ENCODE measurements at places on chromosomes 3 and 15. TPM values are rescaled to one million over a fixed set of nuclear protein-coding genes. Genes with fewer than 3 reads are reported as not detected.

GRCh38 chr15:75076277-75076676, 52.9 kb downstream of the PPCDC start:
- no peak for DNase-seq

GRCh38 chr3:105656651-105657504, 211.9 kb downstream of the CBLB start:
- no peak for DNase-seq

GRCh38 chr3:141074529-141074928, 23.4 kb downstream of the SPSB4 start:
- no peak for DNase-seq

DNA sequence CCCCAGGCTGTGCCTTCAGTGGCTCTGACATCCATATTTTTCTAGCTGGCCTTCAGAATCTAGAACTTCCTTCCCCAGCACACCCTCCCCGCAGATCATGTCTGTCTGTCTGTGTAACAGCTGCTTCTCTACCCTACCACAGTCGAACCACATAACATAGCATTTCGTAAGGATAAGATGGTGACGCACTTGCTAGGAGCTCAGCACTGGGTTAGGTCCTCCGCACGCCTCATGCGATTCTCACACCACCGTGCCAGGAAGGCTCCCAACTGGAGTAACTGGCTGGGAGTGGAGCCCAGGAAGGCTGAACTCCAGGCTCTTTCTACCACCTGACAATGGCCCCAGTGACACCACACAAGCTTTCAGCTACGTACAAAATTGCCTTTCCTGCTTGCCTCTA, 168.6 kb downstream of the STT3B start:
- DNase-seq = no peak

GRCh38 chr3:99475229-99475628, 163.2 kb upstream of the COL8A1 start:
- no peak for DNase-seq

DNA sequence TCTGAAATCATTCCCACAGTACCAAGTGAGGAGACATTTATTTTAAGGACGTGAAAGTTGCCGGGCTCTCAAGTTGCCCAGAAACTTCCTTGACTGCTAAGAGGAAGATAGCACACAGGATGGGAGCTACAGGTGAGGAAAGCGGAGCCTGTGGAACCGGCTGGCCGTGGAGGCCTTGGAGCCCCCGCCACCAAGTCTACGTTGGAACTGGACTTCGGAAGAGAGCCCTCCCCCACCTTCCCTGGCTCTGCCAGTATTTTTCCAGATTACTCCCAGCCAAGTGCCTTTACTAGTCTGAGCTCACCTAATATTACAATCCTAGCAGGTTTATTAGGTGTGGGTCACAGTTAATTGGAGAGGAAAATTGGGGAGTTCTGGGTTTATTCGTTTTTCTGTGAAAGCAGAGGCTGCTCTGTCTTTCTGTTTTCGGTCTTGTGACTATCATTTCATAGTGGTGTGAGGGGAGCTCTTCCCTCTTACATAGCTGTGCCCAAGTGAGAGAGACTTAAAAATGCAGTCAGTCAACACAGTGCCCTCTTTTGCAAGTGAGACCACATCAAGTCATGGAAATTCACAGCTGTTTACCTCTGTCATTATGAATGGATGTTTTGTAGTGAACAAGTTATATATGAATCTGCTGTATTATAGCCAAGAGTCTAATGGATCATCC, 6.8 kb downstream of the BOC start:
- DNase-seq = no peak

- no peak for DNase-seq
Measured at GRCh38 chr3:185009650-185010049, 143.2 kb downstream of the C3orf70 start.

DNA sequence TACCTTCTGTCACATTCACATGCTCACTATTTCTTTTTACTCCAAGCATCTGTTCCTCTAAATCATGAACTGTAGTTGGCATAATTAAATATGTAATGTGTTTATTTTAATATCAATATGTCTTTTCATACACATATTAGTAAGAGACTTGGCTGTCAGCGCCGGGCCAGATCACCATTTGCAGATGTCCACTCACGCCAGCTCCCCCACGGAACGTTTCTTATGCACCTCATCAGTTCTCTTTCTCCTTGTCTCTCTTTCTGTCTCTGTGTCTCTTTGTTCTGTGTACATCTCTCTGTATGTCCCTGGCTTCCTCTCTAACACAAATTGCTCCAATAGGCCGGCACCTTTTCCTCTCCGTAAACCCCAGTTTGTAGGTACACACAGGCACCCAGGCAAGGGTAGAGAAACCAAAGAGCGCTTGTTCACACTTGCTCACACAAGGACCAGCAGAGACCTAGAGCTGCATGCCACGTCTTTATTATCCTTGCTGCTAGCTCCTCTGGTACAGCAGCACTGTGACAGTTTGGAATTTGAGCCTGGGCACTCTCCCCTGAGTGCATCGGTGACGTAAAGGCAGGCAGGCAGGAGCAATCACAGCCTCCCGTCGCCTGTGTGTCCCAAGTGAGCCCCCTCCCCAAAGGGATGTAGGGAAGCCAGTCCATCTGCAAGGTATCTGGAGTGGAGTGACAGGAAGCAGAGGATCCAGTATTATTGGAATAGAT, 40.4 kb downstream of the CACNA1D start:
- DNase-seq = no peak

- no peak for DNase-seq
Measured at GRCh38 chr3:122803977-122804376, 9.1 kb downstream of the SLC49A4 start.

DNA sequence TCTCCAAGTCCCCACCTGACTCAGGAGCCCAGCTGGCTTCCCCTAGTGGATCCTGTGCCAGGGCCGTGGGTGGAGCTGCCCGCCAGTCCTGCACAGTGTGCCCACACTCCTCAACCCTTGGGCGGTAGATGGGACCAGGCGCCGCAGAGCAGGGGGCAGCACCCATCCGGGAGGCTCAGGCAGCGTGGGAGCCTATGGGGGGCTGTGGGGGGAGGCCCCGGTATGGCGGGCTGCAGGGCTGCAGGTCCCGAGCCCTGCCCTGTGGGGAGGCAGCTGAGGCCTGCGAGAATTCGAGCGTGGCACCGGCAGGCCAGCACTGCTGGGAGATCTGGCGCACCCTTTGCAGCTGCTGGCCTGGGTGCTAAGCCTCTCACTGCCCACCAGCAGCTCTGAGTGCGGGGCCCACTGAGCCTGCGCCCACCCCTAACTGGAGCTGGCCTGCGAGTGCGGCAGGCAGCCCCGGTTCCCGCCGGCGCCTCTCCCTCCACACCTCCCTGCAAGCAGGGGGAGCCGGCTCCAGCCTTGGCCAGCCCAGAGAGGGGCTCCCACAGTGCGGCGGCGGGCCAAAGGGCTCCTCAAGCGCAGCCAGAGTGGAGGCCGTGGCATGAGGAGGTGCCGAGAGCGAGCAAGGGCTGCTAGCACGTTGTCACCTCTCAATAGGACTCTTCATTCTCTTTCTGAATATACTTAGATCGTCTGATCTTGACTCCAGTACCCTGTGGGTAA, 64.0 kb downstream of the TMEM212 start:
- DNase-seq = no peak

DNA sequence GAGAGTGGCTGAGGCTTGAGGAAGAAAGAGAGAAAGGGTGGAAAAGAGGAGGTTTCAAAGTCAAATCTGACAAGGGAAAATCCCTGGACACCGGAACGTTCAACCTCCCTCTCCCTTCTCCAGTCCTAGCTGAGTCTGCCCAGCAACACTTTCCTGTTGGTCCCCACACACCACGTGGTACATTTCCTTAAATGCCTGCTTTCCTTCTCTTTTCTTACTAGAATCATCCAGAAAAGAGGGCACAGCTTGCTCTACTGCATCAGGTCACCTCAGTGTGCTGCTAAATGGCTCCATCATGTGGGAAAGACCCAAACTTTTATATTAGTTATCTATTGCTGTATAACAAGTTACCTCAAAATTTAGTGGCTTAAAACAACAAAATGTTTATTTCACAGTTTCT, 181.2 kb downstream of the NECTIN3 start:
- DNase-seq = peak; percentile 20

- DNase-seq = no peak
Measured at GRCh38 chr3:57154470-57155309, 10.5 kb downstream of the IL17RD start.

DNA sequence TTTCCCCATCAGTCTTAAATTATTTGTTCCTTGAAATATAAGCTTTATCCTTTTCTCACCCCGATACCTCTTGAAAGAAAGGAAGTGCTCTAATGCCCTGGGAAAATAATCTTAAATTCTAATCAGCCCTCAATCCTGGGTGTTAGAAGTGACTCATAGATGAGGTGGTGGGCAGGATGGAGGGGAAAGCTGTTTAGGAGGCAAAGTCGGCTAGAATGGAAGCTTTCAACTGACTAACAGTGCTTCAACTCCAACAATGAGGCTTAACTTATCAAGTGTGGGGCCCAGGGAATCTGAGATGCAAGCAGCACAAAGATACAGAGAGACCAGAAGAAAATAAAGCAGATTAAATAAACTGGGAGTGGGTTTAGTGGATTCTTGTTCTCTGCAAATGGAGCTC, 175.8 kb downstream of the EPHB1 start:
- no peak for DNase-seq

GRCh38 chr3:129005526-129006303, 4.6 kb downstream of the EFCC1 start:
- DNase-seq = no peak

GRCh38 chr3:195013411-195014361, 257.3 kb downstream of the XXYLT1 start:
- no peak for DNase-seq

DNA sequence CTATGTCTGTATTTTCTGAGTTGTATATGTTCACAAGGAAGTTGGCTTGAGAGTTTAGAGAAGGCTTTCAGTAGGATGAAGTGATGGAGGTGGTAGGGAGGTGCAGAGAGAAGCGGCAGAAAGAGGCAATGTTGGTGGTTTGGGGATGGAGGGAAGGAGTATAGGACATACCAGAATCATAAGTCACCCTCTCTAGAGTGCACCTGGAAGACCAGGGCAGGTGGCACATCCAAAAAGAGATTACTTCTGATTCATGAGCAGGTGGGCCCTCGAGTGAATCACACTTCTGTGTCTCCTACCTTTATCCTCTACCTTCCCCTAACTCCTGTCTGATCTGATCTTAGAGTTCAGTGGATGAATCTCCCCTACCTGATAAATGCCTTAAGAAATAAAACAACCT, 41.8 kb upstream of the MRPL3 start:
- DNase-seq = no peak

- no peak for DNase-seq
Measured at GRCh38 chr15:34889476-34889875, 80.1 kb downstream of the AQR start.

Gene EXD1
- not detected for total RNA-seq

Gene VGLL3
- under 0.01 TPM for total RNA-seq

Gene AHSG
- not detected for total RNA-seq

Gene RASGRP1
- 0.30 TPM for total RNA-seq

Gene SI
- not detected for total RNA-seq

Gene FAM3D
- total RNA-seq = not detected

Data from Caki2 (cell line).